ENCODE measurements at places on chromosomes 5 and 9.

DNA sequence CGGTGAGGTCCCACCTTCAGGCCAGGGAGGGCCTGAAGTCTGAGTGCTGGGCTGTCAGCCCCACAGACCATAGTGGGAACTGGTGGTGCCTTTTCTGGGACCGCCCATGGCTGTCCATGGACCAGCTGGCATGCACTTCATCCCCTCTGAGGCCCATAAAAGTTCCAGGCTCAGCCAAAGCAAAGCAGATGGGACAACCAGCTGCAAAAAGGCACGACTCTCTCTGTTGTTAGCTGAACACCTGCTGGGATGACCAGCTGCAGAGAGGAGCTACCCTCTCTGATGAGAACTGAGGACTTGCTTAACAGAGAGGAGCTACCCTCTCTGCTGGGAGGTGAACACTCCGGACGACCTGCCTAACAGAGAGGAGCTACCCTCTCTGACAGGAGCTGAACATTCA, 844.3 kb upstream of the DMAC1 start:
- no peak for DNase-seq

- no peak for DNase-seq
Measured at GRCh38 chr9:117616431-117616831, 87.8 kb upstream of the TLR4 start.

- no peak for DNase-seq
Measured at GRCh38 chr5:35285011-35285410, 54.7 kb upstream of the PRLR start.

DNA sequence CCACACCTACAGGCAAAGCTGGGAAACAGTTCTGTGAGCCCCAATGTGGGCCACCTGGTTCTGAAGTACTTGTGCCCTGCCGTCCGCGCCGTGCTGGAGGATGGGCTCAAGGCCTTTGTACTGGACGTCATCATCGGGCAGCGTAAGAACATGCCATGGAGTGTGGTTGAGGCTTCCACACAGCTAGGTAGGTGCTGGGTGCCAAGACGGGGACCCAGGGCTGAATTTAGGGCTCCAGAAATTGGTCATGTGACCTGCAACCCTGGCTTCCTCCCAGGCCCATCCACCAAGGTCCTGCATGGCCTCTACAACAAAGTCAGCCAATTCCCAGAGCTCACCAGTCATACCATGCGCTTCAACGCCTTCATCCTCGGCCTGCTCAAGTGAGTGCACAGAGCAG, 46.9 kb upstream of the TESK1 start:
- DNase-seq, result no peak

- DNase-seq, result no peak
Measured at GRCh38 chr9:6759185-6759977, 1.6 kb downstream of the KDM4C start.

- DNase-seq, result no peak
Measured at GRCh38 chr9:121827251-121827967, 176.0 kb downstream of the DAB2IP start.

GRCh38 chr5:13524936-13525335, 419.6 kb downstream of the DNAH5 start:
- DNase-seq, result no peak

- no peak for DNase-seq
Measured at GRCh38 chr9:124164811-124165210, 92.9 kb upstream of the NEK6 start.

- no peak for DNase-seq
Measured at GRCh38 chr5:133289686-133290367, 238.0 kb downstream of the HSPA4 start.

DNA sequence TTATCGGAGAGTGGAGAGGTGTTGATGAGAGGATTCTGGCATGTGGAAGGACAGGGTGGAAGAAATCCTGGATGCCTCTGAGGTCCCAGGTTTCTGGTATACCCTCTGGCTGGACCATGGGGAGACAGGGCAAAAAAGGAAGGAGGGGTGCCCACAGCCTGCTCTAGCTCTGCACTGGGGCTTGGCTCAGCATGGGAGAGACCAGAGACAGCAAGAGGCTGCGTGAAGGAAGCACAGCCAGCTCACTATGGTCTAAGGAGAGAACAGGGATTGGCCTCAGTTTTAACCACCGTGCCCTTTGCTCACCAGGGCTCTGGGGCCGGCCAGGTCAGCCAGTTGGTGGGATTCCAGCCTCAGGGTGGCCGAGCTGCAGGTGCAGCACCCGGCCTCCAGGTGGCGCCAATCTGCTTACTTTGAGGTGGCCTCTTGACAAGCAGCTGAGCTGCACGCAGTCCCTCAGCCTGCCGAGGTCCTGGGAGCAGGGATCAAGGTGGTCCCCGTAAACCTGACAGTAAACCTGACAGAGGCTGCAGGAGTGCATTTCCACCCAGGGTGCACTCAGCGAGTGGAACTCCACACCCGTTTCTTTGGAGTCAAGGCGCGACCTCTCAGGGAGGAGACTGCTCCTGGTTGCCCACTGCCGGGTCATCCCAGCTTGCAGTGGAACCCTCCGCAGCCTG, 25.0 kb upstream of the SPTLC1 start:
- peak; percentile 59 for DNase-seq

DNA sequence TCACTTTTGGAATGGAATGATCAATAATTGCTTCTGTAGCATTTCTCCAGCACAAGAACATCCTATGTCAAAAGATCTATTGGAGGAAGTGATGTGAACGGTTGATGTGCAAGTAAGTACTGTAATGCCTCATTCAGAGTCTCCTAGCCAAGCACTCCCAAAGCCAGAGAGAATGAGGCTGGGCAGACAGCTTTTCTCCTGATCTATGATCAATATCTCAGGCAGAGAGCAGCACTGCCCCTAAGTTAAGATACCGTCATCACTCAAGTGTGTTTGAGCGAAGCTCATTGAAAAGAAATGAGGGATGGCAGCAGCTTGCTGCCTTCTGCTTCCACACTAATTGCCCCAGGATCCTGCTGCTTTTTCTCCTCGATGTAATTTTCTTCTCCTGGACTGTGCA, 324.1 kb upstream of the GRAMD2B start:
- no peak for DNase-seq

DNA sequence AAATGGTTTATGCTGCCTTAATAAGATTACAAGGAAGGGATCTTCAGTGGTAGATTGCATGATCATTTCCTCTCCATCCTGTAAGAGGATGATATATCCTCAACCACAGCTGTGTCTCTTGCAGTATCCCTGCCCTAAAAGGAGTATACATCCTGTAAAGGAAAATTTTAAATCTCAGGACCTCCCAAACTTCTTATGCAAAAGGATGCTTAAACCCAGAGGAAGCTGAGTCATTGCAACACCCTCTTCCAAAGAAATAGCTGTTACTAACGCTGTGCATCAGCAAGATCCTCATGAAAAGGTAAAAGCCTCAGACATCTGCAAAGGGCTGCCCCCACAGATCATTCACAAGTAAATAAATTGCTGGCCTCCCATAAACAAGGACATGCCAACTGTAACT, 599.0 kb downstream of the PRELID2 start:
- no peak for DNase-seq

GRCh38 chr5:173178369-173178910, 34.1 kb downstream of the BNIP1 start:
- no peak for DNase-seq

GRCh38 chr5:177388521-177389052, 4.4 kb downstream of the SLC34A1 start:
- no peak for DNase-seq

DNA sequence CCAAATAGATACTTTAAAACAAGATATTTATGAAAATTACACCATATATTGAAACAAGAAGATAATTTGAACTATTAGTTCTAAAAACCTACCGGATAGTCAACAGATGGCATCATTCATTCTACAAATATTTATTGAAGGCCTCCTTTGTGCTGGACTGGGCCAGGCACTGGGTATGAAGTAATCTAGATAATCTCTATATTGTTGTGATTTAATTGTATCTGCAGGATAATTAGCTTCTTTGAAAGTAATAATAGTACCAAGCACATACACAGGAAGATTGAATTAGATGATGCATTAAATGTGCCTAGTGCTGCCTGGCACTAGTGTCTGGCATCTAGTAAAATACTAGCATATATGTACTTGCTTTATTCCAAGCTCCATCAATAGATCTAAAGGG, 735.2 kb upstream of the DMAC1 start:
- DNase-seq, result no peak

DNA sequence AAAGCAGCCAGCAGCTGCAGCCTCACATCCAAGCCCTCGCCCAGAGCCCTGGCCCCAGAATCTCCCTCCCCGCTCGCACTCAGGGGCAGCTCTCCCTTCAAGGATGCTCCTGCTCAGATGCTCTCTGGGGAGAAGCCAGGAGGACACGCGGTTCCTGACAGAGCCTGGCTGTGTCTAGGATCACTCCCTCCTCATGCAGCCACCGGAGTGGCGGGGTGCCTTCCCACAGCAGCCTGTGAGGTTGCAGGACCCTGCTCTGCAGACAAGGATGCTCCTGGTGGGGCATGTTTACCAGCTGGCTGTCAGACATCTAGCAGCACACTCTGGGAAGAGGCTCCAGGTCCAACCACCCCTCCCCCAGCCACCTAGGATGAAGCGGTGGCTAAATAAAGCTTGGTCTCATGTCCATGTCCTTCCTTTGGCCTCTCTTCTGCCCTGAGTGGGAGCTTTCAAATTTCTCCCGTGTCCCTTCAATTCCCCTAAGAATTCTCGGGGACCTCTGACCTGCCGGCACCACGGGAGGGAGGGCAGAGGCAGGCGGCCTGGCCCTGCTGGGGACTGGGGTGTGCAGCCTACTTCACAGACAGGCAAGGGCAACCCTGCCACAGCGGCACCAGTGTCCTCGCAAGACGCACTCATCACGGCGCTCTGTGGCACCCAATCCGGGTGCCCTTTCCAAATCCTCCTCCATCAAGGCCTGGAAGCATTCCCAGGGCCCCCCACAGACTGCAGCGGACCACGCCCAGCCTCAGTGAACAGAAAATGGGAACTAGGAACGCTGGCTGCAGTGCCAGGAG, 88.3 kb upstream of the SARDH start:
- DNase-seq, result no peak

- DNase-seq, result no peak
Measured at GRCh38 chr5:144960296-144960695, 789.6 kb downstream of the KCTD16 start.

- DNase-seq, result no peak
Measured at GRCh38 chr5:114858665-114859437, 310.9 kb downstream of the TRIM36 start.

DNA sequence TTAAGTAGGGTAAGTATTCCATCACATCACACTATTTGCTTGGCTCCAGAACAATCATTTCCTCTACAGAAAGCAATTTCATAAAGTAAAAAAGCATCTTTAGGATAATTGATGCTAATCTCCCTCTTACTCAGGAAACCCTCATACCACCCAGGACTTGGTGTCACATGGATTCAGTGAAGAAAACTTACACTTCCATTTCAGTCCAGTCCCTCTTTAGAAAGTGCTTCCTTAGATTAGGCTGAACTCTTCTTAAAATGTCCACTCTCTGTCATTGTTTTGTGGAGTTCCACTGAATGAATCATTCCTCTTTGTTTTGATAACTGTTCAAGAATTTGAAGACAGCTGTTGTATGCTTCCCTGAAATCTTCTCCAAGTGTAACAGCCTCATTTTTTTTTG, 144.0 kb upstream of the ZNF462 start:
- no peak for DNase-seq

DNA sequence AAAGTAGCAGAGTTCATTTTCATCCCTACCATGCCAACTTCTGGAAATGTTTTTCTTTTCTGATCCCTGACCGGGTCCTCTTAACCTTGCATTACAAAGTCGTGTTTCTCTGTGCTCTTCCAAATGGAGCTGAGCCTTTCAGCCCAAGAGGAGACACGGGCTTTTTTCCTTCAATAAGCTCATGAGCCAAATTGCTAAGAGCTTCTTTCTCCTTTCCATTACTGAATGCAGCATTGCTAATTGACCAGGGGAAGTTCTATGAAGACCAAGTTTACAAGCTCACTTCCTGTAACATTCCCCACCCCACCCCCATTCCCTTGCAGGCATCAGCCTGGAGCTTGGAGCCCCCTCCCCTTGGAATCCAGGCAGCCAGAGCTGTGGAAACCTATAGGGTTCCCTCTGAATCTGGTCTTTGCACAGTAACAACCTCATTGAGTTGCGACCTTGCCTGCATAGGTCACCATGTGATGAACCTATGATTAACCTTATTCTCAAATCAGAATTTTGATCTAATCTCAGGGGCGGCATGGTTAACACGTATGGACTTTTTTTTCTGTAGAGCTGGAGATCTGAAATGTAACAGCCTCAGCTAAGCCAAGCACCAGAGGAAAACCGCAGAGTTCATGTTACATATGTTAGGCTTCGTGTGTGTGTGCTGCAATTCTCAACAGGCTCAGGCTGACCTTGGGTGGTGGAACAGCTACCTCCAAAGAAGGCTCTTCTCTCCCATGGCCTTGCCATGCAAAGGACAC, 395.7 kb upstream of the ZNF462 start:
- no peak for DNase-seq

GRCh38 chr5:9707732-9708462, 77.7 kb upstream of the TAS2R1 start:
- DNase-seq, result no peak

DNA sequence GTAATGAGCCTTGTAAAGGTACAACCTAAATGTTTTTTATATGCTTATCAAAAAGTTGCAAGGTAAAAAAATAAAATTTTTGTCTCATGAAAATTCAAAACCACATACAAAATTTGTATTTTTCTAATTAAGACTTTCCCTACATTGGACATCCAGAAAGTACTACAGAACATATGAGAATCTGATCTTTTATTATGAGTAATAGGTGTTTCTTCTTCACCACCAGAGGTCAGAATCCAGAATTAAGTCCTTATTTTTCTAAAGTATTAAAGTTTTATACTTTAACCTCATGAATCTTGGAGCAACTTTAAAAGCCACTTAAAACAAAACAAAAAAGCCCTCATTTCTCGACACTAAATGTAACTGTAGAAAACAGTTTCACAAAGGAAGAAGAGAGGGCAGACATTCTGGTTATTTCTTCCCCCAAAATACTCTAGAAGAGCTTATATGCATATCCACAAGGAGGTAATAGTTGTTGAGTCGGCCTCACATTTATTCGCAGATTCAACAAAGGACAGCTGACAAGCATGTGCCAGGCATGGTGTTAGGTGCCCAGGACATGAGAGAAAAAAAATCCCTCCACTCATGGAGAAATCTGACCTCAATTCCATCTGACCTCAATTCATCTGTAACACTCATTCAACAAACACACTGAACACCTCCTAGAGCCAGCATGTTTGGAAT, 69.3 kb downstream of the MLLT3 start:
- DNase-seq, result no peak

DNA sequence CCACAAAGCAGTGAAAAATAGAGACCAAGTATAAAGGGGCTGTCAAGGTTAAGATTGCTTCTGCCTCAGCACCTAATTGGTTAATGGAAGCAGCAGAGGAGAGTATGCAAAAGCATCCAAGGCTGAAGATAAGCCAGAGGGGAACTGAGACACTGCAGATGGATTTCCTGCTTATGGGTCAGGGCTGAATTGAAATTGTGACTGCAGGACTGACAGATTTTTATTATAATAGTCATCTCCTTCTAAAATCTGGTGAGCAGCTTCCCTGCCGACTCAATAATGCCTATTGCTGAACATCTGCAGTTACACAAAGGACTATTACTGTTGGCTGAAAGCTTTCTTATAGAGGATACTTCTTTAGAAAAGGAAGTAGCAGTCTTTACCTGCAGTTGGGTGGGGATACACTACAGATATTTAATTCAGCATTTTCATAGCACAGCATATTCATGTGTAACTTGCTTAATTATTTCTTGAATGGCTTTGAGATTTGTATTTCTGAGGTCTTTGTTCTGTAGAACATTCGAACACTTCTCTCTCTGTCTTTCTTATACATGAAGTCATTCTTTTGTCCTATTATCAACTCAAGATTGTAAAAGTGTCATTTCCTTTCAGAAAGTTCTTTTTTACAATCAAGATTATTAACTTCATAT, 363.0 kb upstream of the RIOK2 start:
- DNase-seq, result no peak

All from CD4-positive, alpha-beta T cell treated with Interleukin-15 for 1 hour (primary cell).